Activated CD4-positive, alpha-beta T cell treated with anti-CD3 and anti-CD28 coated beads for 48 hours (primary cell): ENCODE measurements at places on chromosomes 12 and 14.

DNA sequence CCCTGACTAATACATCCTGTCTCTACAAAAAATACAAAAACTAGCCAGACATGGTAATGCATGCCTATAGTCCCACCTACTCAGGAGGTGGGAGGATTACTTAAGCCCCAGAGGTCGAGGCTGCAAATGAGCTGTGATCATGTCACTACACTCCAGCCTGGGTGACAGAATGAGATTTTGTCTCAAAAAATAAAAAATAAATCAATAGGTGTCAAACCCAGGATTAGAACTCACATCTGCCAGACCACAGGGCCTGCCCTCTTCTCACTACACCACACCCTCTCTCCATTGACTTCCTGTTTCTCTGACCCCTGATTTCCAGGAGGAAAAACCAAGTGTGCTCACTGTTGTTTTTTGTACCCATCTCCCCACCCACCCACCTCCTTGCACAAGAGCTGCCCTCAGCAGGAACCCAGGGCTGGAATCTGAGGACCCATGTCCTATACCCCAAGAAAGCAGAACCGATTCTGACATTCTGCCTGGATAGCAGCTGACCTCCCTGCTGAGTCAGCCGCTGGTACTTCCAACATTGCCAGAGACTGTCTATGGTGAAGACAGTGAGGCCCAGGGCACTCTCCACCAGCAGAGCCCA lies 6.2 kb downstream of the CMKLR1 start:
- no peak for DNase-seq

DNA sequence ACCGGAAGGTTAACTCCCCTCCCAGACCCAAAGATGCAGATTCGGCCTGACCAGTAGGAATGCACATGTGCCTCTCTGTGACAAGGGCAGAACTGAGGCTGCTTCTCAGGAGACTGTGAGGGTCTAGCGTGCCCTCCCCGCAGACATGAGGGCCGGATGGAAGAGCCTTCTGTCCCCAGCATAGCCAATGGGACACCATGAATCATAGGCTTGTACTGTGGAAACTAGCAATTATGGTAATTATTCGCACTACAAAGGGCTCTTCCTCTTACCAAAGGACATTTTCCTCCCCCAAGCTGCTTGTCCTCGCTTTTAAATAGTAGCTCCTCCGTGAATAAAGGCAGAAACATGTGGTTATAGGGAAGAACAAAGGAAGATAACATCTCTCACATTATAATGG lies 6.2 kb downstream of the COA8 start:
- no peak for DNase-seq

GRCh38 chr14:92412912-92413311 lies 89.9 kb downstream of the SLC24A4 start:
- no peak for DNase-seq

DNA sequence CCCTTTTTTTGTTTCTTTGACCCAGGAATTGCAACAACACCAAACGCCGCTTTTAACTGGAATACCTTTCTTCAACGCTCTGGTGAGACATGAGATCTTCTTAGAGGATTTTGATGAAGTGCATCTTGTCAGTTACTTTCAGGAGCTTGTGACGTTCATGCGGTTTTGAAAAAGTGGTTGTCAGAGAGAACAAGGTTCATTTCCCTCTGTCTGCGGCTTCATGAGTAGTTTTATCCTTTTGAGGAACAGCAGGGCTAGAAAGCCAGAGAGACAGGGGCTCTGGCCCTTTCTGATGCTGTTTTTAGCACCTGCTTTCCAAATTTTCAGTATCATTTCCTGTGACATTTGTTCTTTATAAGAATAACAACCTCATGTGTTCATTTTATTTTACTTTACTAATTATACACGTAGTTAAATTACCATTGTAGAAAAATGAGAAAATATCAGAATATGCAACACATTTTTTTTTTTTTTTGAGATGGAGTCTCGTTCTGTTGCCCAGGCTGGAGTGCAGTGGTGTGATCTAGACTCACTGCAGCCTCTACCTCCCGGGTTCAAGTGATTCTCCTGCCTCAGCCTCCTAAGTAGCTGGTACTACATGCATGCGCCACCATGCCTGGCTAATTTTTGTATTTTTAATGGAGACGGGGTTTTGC lies 61.8 kb downstream of the GLT1D1 start:
- peak; percentile 51 for DNase-seq

GRCh38 chr12:124745891-124746570 lies 117.6 kb downstream of the SCARB1 start:
- peak; percentile 47 for DNase-seq

GRCh38 chr12:48994224-48995085 lies 4.7 kb downstream of the DDN start:
- no peak for DNase-seq

GRCh38 chr14:88840926-88841325 lies 16.5 kb downstream of the TTC8 start:
- DNase-seq = no peak

DNA sequence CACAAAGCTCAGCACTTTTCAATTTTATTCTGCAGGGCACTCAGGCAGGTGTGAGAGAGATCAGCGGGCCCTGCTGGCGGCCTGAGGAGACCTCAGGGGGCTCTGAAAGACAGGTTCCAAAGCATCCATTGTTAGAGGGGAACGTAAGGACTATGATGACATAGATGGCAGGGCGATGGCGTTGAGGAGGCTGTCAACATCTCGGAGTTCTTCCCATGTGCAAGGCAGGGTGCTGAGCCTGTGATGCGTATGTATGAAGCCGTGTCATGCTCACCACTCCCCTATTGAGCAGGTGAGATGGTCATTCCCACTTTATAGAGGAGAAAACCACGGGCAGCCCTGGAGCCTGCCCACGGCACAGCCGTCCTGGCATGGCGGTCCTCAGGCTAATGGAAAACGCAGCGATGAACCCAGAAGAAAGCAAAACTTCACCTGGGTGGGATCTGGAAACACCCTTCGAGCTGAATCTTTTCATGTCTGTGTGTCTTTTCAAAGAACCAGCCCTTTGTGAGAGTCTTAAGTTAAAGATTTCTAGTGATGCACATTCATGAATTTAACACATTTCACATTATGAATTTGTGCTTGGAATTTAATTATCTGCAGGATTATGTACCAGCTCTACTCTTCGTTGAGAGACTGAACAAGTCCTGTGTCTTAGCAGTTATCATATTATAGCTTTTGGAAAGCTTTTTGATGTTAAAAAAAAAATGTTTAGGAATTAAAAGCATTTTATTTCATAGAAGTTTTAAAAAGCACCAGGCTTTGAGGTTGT lies 64.7 kb downstream of the RIMBP2 start:
- no peak for DNase-seq

DNA sequence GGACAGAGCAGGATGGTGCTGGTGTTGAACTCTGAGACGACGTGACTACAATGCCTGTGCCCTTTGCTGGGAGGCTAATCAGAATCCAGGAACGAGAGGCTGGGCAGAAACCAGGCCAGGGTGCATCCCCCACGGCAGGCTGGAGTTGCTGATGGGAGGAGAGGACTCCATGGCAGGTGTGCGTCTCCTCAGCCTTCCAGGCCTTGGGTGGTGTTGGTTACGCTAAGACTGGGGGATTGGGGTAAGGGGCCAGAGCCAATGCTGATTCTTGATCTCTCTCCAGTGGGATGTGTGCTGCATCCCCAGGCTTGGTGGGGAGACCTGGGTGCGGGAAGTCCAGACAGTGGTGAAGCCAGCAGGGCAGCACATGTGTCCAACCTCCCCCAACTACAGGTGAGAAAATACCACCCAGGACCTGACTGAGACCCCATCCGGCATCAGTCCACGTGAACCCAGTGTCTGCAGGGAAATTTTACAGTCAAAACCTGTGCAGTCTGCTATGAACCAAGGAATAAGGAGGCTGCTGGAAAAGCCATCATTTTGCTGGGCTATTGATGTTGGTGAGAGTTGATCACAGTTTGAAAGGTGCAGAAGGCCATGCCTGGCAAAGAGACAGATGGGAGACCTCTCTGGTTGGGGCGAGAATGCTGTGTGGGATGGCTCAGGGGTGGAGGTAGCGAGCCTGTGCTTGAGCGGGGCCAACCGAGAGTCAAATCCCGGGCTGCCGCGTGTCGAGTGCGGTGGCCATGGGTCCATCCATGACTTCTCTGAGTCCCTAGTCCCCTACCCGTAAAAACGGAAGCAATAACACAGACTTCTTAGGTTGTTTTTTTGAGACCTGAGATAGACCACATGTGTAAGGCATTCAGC lies 89.8 kb downstream of the NTF3 start:
- DNase-seq = no peak

DNA sequence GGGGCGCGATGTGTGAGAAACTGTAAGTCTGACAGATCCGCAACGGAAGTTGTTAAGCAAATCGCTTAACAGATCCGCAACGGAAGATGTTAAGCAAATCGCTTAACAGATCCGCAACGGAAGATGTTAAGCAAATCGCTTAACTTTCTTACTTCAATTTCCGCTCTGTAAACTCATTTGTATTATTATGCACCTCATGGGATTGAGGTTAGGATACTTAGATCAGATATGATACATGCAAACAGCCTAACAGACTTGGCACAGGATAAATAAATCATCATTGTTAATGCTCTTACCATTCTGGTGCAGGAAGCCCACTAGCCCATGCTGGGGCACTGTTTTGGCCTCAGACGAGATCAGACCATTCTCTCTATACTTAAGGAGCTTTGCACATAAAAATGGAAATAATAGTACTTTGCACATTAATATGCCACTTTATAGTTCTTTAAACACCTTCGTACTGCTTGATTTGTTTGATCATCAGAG lies 399 bp downstream of the NCAPD2 start:
- no peak for DNase-seq
